ENCODE measurements at places on chromosomes 4 and X.

DNA sequence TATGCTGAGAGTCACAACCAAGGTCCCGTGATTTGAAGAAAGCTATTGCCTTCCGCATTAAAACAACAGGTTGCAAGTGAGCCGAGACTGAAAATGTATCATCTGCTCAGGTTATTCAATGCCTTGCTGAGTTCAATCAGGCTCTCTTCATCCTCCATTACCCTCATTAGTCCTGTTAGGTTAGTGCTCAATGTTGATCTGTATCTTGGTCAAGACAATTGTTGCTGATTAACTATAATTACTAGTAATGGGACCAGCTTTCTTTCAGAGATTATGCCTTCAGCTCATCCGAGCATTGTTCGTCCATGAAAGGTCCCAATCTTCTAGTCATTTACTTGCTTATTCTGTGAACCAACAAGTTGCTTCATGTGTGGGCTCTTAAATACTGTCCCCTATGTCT, 534.6 kb upstream of the FAM241A start:
- DNase-seq: no peak

GRCh38 chr4:152385551-152385950, 150.3 kb downstream of the FBXW7 start:
- DNase-seq: no peak

GRCh38 chrX:11960031-11960430, 178.2 kb upstream of the FRMPD4 start:
- no peak for DNase-seq

- no peak for DNase-seq
Measured at GRCh38 chr4:101032541-101032940, 314.8 kb downstream of the PPP3CA start.

DNA sequence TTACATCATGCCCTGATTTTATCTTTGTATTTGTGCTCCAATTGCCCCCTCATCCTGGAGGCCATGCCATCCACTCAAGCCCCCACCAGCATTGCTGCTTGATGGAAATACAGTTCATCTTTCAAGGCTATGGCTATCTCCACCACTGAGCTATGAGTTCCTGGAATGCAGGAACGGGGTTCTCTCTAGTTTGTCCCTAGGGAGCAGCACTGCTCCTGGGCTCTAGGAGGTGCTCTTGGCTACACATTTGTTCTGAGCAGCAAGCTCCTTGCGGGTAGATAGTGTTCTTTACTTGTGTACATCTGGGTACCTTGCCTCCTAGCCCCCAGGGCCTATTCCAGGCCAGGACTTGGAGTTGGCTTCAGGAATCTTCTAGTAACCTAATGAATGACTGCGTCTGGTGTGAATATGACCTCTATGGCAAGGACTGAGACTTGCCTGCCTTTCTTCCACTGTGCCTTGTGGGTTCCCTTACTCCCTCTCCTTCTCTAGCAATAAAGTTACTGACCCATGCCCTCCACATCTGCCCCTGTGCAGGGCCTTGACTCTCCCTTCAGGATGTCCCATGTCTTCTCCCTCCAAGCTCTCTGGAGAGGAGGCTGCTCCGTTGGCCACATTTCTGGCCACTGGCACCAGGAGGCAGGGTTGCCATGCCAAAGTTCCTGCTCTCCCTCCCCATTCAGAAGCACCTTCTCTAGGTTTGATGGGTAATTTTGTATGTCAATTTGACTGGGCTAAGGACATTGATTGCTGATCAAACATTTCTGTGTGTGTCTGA, 7.6 kb downstream of the CITED1 start:
- DNase-seq: no peak

GRCh38 chrX:24448762-24449250, 16.3 kb upstream of the PDK3 start:
- no peak for DNase-seq

DNA sequence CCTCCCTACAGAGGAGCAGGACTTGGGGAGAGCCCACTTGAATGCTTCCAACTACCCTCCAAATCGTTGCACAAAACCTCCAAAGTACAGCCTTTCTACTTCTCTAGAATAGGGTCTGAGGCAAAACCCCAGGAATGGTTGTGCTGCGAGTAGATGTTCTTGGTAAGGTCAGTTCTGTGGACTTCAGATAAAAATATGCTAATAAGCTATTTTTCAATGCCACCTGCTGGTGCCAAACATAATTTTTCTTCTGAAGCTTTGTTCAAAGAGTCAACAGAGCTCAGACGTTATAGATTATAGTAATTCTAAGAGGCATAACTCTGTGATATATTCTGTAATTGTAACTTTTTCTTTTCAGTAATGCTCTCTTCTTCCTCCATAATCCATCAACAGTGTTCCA, 425.7 kb downstream of the GPAT3 start:
- no peak for DNase-seq

DNA sequence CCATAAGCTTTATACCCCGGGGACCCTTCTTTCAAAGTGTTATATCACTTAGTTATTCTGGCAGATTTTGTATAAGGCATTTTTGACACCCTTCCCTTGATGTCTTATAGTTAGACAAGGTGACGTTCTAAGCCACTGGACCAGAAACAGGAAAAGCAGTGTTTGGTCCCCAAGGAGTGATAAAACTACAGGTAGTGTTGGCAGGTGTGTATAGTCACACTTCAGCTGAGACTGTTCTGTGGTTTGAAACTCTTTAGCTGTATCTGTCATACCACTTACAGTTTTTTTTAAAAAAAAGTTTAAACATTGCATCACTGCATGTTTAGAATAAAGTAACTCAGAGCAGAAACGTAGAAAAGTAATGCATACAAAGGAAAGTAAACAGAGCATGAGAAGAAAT, 48.5 kb downstream of the TLL1 start:
- DNase-seq: no peak

DNA sequence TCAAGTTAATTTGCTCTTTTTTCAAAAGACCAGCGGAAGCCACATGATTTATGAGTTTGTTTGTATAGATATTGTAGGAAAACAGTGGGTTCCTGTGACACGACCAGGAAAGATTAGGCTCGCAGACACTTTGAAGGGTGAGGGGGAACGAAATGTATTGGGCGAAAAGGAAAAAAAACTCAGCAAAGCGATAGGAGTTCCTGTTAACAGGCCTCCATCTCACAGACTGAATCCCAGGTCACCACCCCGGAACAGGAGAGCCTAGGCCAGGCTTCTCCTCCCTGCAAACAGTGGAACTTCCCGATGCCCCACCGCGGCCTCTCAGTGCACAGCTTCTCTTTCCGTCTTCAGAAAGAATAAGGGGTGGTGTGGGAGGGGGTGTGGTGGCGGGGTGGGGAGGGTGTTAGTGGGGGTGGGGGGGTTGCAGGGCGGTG, 181.8 kb upstream of the GPRIN3 start:
- no peak for DNase-seq

GRCh38 chr4:156962528-156962974, 9.0 kb downstream of the PDGFC start:
- DNase-seq: no peak
